Kidney (tissue), 22 donors: ENCODE measurements at places on chromosomes 1 and 21. TPM values are rescaled to one million over a fixed set of nuclear protein-coding genes. Genes with fewer than 3 reads are reported as not detected.

Gene RGS8
- polyA plus RNA-seq, result not detected

Gene PGBD5
- 2.0 TPM for polyA plus RNA-seq

Gene CYP4A22
- polyA plus RNA-seq, result 108 TPM

- no peak overlapping the region for H3K4me3 ChIP-seq
- no peaks in the 10 kb centered on the region for H3K36me3 ChIP-seq
- no peak for DNase-seq
- no peaks in the 10 kb centered on the region for H3K27me3 ChIP-seq
- no peak overlapping the region for H3K27ac ChIP-seq
Observed at GRCh38 chr21:17829472-17829871, 10.3 kb upstream of the C21orf91 start.

Gene CLCA4
- polyA plus RNA-seq, result not detected
